NCI-H69 (cell line): ENCODE measurements at places on chromosomes 2 and 18.
A peak's percentile ranks its signal among the peaks of the same experiment; 100 is the strongest.

- no peak for DNase-seq
These were observed 20.2 kb downstream of the TTC21B start for GRCh38 chr2:165933211-165933910.

DNA sequence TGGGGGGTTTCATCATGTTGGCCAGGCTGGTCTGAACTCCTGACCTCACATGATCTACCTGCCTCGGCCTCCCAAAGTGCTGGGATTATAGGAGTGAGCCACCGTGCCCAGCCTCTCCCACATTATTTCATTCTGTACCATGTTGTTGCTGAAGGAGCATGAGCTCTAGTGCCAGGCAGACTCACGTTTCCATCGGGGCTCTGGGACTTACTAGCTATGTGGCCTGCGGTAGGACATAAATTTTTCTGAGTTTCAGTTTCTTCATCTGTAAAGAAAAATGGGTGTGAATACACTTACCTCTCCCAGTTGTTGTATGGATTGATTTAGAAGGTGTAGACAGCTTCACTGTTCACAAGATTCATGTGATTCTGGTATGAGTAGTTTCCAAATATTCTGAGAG, 30.8 kb upstream of the CCL20 start:
- no peak for DNase-seq

GRCh38 chr18:21267400-21267799, 25.4 kb downstream of the GREB1L start:
- DNase-seq, result peak; percentile 27

DNA sequence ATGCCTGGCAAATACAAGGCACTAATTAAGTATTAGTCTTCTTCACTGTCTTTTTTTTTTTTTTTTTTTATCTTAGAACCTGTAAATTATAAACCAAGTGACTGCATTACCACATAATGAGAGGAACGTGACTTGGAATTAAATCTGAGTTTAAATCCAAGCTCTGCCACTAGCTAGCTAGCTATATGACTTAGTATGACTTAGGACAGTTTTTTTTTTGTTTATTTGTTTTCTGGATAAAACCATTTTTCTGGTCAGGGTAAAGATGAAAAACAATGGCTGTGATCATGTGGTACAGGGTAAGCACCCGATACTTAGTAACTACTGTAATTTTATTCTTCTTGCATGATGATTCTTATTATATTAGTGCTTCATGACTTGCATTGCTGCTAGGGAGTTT, 191.8 kb upstream of the LRRTM1 start:
- DNase-seq, result no peak

DNA sequence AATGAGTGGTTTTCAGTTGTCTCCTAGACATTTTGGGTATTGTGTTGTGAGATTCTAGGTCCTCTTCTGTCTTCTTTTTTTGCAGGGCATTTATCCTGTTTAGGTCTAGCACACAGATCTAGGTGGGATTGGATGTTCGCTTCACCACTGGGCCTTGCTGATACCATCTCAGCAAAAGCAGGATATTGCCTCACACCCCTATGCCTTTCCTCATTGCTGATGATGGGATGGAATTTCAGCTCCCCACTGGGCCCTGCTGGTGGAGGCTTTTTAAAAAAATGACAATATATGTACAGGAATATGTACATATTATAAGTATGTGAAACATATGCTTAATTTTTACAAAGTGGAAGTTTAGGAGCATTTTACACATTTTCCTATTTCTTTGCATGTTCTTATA, 5.4 kb upstream of the TOGARAM2 start:
- no peak for DNase-seq

DNA sequence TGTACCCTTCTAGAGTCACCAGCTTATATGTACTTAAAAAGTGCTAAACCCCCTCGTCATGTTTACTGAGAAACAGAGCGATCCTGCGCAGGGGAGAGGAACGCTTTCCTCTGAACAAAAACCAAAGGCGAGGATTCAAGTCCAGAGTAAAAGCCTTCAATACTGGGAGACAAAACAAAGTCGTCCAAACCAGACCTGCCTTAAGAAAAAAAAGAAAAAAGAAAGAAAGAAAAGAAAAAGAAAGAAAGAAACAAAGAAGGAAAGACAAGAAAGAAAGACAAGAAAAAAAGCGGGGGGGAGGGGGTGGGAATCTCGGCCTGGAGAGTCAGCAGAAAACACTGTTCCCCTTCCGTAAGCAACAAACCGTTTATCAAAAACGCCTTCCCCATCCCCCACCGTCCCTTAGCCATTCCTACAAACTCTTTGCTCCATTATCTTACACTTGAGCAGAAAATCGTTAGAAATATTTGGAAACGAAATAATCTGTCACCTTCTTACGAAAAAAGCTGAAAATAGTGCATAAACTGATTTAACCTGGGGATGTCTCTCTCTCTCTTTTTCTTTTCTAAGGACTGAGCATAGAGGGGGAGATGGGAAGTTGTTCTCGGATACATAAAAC, 3.3 kb downstream of the PTGR3 start:
- no peak for DNase-seq

- peak; percentile 98 for DNase-seq
These were observed 16.3 kb downstream of the RAB12 start for GRCh38 chr18:8625461-8626092.

- DNase-seq, result no peak
These were observed 42.4 kb downstream of the LONRF2 start for GRCh38 chr2:100279586-100280534.

DNA sequence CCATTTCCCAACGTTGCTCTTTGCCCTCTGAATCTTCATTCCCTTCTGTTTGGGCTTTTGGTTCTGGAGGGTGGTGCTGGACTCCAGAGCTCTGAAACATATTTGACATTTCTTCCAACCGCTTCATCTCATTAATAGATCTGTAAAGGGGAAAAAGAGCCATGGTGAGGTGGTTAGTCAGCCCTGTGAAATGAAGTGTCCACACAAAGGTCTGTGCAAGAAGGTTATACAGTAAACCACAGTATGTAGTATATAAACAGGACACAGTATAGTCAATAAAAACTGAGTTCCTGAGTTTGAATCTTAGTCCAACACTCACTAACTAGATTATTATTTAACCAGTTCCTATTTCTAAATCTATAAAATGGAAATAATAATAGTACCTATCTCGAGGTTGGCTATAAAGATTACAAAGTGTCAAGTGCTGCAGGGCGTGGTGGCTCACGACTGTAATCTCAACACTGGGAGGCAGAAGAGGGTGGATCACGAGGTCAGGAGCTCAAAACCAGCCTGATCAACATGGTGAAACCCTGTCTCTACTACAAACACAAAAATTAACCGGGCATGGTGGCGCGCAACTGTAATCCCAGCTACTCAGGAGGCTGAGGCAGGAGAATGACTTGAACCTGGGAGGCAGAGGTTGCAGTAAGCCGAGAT, 13.1 kb downstream of the STARD7 start:
- no peak for DNase-seq

DNA sequence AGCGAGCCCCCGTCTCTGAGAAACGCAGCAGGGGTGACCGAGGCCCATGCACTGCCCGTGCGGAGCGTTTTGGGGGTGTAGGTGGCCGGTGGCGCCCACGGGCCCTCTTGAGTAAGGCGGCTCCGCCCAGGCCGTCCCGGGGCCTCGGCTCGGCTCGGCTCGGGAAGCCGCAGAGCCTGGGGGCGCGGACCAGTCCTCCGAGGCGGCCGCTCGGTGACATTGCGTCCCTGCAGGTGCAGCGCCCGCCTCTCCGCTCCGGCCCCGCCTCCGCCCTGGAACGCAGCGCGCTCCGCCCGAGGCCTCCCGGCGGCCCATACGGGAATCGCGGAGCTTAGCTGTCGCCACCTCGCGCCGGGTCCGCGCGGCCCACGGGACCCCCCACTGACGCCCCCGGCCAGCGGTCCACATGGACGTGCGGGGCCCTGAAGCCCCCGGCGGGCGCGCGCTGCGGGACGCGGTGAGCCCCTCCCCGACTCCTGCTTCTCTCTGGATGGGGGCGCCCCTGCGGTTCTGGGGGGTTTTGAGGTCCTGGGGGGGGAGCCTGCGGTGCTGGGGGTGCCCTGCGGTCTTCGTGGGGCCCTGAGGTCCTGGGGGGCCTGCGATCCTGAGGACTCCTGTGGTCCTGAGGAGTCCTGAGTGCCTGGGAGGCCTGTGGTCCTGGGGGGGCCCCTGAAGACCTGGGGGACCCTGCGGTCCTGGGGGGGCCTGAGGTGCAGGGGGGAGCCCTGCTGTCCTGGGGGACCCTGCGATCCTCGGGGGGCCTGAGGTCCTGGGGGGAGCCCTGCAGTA, at the start of gene HSBP1L1:
Gene HSBP1L1 (plus strand): TSS at position 314 of the 789 bp plus-strand sequence. CDS start 93 bp downstream, at position 407.
- DNase-seq, result peak; percentile 57

DNA sequence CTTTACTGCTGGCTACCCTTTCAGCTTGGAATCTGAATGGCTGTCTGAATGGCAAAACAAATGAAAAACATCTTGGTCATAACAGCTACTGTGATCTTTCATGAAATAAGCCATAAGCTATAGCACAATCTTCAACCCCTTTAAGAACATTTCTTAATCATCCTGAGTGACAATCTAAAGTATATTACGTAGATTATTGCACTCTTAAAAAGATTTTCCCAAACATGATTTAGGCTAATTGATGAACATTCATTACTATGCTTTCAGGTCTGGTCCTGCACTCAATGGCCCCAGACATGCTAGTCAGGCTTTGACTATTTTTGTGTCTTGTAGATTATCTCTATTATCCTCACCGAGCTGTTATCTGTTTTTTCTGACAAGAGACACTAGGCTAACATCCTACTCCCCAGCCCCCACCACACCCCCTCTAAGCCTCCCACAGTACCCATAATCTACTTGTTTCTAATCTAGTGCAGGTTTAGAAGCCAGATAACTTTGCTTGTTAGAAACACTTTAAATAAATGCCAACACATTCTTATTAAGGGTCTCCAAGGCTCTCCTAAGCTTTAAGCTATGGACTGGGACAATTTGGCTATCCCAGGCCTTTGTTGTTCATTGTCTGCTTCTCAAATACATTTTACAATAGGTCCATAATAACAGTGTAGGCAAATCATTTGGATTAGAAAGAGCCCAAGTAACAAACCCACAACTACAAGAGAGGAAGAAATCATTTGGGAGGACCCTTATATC, 4.2 kb downstream of the SMAD2 start:
- DNase-seq, result no peak

GRCh38 chr2:84022810-84023431, 436.2 kb downstream of the SUCLG1 start:
- peak; percentile 15 for DNase-seq

GRCh38 chr2:207830778-207831438, 61.2 kb upstream of the FZD5 start:
- DNase-seq, result no peak

DNA sequence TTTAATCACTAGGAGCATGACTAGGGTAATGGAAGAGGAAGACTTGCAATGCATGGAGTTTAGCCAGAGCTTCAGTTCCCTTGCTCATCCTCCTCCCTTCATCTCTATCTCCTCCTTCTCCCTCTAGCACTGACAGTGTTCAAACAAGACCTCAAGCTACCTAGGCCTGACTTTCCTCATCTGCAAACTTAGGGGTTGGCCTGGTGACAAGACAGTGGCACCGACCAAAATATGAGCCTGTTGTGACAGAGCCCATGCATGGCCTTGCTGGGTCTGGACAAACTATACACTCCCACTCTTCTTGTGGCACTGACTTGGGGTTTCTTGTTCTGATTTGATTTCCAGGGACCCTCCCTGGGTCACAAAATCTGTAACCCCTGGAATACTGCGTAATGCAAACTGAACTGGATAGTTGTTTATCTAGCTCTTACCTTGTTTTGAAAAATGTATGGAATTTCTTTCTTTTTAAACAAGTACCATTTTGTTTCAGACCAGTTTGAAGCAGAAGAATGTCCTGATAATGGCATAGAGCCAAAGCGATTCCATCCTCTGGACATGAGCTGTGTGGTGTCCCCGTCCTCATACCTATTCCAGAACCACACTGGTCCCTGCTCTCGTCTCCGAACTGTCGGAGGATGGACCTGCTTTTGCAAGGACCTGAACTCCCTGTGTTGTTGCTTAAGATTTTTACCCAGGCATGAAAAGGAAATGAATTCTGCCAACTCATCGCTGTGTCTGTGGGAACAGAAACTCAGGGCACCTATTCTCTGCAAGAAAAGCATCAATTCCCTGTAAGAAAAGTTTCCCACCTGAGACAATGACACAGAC, 33.4 kb upstream of the PPP4R1 start:
- DNase-seq, result no peak
